ENCODE measurements at places on chromosomes 2 and 18.

DNA sequence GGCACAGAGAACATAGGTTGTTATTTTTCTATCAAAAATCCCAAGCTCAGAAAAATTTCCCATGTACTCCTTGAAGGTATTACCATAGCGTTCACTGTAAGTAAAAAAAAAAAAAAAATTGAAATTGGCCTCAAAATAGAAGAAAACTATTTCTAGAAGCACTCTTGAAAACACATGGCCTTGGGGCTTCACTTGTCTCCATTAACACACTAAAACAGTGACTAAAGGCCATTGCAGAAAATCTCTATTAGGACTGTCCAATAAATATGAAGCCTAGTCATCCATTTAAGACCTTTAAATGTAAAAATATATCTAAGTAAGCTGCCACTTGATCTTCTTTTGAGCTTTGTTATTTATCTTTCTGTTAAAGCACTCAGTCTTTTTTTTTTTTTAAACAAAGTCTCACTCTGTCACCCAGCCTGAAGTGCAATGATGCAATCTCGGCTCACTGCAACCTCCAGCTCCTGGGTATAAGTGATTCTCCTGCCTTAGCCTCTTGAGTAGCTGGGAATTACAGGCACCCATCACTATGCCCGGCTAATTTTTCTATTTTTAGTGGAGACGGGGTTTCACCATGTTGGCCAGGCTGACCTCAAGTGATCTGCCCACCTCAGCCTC lies 35.8 kb downstream of the CCDC68 start:
- DNase-seq = no peak

- DNase-seq = no peak
These were observed 50.6 kb upstream of the TFCP2L1 start for GRCh38 chr2:121335294-121336290.

GRCh38 chr2:67476809-67477790 lies 80.0 kb downstream of the ETAA1 start:
- DNase-seq = no peak

DNA sequence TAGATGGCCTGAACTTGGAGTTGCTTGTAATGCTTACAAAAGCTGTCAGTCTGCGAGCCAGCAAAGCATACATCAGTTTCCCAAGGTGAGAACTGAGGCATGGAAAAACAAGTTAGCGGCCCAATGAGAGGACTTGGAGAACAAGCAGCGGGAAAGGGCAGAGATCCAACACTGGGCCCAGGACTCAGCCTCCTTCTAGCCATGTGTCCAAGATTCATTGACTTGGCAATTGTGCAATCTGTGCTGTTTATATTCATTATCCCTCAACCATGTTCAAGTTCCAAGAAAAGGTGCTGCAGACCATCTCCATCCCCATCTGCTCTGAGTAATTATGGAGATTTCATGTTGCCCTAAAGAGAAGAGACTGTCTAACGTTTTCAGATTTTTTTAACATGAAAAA lies 187.4 kb downstream of the ALK start:
- no peak for DNase-seq

DNA sequence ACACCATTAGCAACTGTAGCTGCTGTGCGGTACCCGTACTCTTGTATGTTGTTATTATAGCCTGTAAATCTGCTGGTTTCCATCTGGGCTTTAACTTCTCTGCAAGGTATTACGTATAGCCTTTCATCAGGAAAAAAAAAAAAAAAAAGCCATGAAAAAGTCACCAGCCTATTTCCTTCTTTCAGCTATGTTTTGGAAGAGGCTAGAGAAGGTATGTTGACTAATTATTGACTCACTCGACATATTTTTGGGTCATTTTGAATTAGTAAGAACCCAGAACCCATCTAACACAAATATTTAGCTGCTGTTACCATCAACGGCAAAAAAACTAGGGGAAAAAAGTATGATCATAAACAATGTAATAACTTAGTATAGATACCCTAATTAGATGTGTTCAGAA lies 1395.6 kb downstream of the SUCLG1 start:
- no peak for DNase-seq

GRCh38 chr18:2395427-2396161 lies 175.7 kb downstream of the METTL4 start:
- DNase-seq = no peak

DNA sequence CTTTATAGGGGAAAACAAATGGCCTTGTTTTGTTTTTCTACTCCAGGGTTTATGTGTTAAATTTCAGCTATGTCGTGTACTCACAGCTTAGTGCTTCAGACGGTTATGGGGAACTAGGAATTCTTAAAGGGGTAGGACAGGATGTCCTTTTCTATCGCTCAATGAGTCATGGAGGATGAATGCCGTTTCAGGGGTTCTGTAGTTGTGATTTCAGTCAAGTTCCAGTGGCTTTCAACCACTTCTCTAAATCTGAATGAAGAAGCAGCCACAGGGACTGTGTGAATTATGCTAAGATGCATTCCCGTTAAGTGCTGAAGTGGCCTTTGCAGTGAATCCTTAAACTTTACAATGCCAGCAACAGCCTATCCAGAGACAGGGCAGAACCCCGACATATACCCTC lies 1231.7 kb upstream of the ZEB2 start:
- no peak for DNase-seq

- DNase-seq = peak; percentile 80
These were observed 411.7 kb downstream of the DSEL start for GRCh38 chr18:67104700-67105284.

GRCh38 chr2:118133916-118134315 lies 45.6 kb downstream of the INSIG2 start:
- no peak for DNase-seq

DNA sequence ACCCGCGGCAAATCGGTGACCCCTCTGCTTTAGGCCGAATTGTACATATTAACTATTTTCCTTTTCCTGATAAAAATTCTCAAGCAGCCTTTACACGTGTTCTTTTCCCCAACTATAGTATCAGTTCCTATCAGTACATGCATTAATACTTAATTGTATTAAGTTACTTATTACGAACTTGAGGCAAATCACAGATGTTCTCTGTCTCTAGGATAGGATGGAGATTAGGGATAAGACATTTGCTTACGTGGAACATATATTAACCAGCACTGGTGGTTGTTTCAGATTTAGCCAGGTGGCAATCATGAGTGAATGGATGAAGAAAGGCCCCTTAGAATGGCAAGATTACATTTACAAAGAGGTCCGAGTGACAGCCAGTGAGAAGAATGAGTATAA lies 675 bp downstream of the GEMIN6 start:
- DNase-seq = no peak

DNA sequence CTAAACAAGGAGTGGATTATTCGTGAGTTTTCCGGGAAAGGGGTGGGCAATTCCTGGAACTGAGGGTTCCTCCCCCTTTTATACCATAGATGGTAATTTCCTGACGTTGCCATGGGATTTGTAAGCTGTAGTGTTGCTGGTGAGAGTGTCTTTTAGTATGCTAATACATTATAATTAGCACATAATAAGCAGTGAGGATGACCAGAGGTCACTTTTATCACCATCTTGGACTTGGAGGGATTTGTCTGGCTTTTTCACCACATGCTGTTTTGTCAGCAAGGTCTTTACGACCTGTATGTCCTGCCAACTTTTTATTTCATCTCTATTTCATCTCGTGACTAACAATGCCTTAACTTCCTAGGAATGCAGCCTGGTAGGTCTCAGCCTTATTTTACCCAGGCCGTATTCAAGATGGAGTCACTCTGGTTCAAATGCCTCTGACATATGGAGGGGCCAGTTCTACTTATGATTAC lies 124.8 kb upstream of the B3GNT2 start:
- no peak for DNase-seq

DNA sequence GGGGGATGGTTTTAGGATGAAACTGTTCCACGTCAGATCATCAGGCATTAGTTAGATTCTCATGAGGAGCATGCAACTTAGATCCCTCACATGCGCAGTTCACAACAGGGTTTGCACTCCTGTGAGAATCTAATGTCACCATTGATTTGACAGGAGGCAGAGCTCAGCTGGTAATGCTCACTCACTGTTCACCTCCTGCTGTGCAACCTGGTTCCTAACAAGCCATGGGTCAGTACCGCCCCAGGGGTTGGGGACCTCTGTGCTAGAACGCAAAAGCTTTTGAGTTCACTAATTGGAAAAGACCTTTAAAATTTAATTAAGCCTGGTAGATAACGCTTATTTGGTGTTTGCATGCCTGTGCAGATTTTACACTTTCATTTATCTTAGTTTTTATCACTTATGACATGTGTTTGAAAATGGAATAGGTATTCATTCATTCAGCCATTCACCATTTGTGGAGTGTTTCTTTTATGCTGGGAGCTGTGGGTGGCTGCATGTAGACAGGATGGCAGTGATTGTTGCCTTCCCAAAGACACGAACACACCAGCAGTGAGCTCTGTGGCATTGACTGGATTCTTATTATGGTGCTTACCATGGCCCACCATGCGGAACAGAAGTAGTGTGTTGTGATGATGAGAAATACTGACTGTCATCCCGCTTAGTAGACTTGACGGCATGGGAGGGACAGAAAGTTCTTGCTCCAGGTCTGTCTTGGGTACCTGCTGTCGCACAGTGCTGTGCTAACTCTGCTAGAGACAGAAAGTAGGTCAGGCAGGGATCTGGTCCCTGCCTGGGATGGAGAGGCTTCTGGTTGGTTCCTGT lies 6.4 kb downstream of the RAB31 start:
- no peak for DNase-seq

- no peak for DNase-seq
These were observed 47.0 kb downstream of the CRYGD start for GRCh38 chr2:208077276-208077675.

- DNase-seq = no peak
These were observed 44.0 kb downstream of the MRPL35 start for GRCh38 chr2:86243272-86243671.

DNA sequence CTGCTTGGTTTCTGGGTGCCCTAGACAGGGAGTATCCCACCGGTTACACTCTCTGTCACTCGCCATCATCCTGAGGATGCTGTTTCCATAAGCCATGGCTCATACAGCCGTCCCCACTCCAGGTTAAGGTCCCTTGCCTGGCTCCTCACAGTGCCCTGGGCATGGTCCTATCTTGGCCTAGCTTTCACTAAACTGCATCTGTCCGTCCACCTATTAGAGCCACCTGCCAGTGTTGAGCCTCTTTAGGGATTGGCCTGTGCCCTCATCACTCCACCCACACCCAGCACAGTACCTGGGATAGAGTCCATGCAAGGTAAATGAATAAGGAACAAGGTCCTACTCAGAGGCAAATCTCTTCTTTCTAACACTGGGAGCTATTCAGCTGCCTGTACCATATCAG lies 320.1 kb downstream of the GBX2 start:
- DNase-seq = no peak

- no peak for DNase-seq
These were observed 466.4 kb downstream of the MEIS1 start for GRCh38 chr2:66901344-66901743.

GRCh38 chr2:36800381-36800780 lies 103.9 kb downstream of the VIT start:
- DNase-seq = peak; percentile 94

DNA sequence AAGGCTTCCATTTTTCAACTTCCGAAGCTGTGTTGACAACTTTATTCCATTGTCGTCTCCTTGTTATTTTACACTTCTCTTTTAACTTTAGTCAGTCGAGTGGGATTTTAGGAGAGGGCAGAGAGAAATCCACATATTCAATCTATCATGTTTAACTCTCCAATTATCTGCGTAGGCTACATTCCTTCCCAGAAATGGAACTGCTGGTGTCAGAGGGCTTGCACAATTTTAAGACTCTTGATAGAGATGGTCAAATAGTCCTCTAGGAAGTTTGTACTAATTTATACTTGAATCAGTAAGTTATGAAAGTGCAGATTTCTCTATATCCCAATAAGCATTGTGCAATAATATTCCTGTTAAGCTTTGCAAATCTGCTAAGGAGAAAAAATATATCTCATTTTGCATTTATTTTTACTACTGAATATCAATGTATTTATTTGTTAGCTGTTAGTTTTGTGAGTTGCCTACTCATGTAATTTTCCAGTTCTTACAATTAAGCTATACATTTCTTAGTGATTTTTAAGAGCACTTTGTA lies 95.6 kb downstream of the CYP26B1 start:
- no peak for DNase-seq

GRCh38 chr2:239033801-239034560 lies 186.1 kb downstream of the TWIST2 start:
- no peak for DNase-seq

- no peak for DNase-seq
These were observed 41.6 kb downstream of the PPIG start for GRCh38 chr2:169625781-169626180.

- no peak for DNase-seq
These were observed 274.5 kb upstream of the SESTD1 start for GRCh38 chr2:179539124-179539511.

GRCh38 chr2:240993446-240994170 lies 4.8 kb upstream of the SNED1 start:
- DNase-seq = no peak
